ENCODE measurements at places on chromosomes 2 and 18. TPM values are rescaled to one million over a fixed set of nuclear protein-coding genes. Genes with fewer than 3 reads are reported as not detected.

- H3K4me1 ChIP-seq, result peaks cover 80% of the 10 kb centered on the region
- peak; percentile 30 for DNase-seq
- peak overlapping the region; percentile 98 for H3K4me3 ChIP-seq
- no peaks in the 10 kb centered on the region for H3K27me3 ChIP-seq
- H3K36me3 ChIP-seq, result peaks cover 12% of the 10 kb centered on the region
These were observed 1.2 kb downstream of the ANTXR1 start for GRCh38 chr2:69013840-69014821.

DNA sequence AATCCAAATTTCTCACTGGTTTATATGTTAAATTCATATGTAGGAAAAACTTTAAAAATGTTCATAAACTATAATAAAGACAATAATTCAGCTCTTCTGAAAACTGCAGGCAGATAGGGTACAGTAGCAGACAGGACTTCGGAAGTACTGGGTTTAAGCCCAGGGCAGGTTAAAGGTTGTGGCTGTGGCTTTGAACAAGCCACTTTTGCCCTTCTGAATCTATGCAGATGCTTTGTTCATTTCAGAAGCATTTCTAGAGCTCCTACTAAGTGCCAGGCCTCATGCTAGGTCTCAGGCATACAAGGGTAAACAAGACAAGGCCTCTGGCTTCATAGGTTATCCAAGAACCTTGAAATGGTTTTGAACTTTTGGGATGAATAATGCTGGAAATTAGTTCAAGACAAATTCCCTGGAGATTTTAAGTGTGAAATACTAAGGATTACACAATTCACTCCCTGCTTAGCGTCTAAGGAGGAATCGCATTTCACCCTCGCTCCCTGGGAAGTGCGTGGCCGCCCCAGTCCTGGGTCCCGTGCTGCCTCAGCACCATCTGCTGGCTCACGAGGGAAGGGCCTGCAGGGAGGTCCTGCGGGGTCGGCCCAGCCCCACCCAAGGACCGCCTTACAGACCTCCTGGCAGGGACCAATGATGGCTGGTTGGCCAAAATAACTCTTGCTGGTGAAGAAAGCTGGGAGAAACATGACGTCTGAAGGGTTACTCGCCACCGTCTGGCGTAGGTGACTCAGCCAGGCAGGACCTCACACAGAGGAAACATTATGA, 67.7 kb upstream of the L3MBTL4 start:
- no peak overlapping the region for H3K27ac ChIP-seq
- H3K27me3 ChIP-seq, result no peaks in the 10 kb centered on the region
- no peaks in the 10 kb centered on the region for H3K36me3 ChIP-seq
- DNase-seq, result no peak

GRCh38 chr2:61995065-61995464, 89.6 kb downstream of the COMMD1 start:
- DNase-seq, result no peak
- H3K4me1 ChIP-seq, result no peaks in the 10 kb centered on the region
- H3K36me3 ChIP-seq, result no peaks in the 10 kb centered on the region
- no peak overlapping the region for H3K27ac ChIP-seq

GRCh38 chr2:185335879-185336278, 402.7 kb upstream of the FSIP2 start:
- DNase-seq, result no peak
- no peaks in the 10 kb centered on the region for H3K27me3 ChIP-seq
- H3K27ac ChIP-seq, result no peak overlapping the region

DNA sequence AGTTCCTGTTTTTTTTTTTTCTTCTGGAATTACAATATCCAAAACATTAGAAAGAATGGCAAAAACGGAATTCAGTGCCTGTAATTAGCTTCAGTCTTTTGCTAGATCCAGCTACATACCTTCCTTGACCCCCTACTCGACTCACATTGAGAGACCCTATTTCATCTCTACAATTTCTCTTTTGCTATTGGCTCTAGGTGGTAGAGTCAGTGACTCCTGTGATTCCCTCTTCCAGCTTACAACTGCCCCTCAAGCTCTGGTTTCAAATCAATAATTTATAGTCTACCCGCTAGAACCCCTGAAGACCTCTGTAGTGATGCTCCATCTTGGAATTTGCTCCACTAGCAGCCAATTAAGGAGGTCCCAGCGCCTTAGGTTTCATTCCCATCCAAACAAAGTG, 125.8 kb downstream of the TMEFF2 start:
- H3K36me3 ChIP-seq, result no peaks in the 10 kb centered on the region
- H3K27me3 ChIP-seq, result no peaks in the 10 kb centered on the region
- no peak for DNase-seq
- peaks cover 8% of the 10 kb centered on the region for H3K4me1 ChIP-seq
- no peak overlapping the region for H3K27ac ChIP-seq
- no peak overlapping the region for H3K4me3 ChIP-seq

GRCh38 chr2:134438371-134438770, 184.5 kb downstream of the MGAT5 start:
- H3K4me3 ChIP-seq, result no peak overlapping the region
- H3K27me3 ChIP-seq, result no peaks in the 10 kb centered on the region
- DNase-seq, result no peak
- H3K27ac ChIP-seq, result no peak overlapping the region
- H3K36me3 ChIP-seq, result peaks cover 40% of the 10 kb centered on the region
- 0 out of 2 replicates have a peak, but pooled peaks cover 11% of the 10 kb centered on the region for H3K4me1 ChIP-seq

GRCh38 chr2:157363612-157364101, 38.0 kb upstream of the ERMN start:
- no peaks in the 10 kb centered on the region for H3K27me3 ChIP-seq
- H3K4me3 ChIP-seq, result no peak overlapping the region
- H3K36me3 ChIP-seq, result no peaks in the 10 kb centered on the region
- no peaks in the 10 kb centered on the region for H3K4me1 ChIP-seq
- no peak overlapping the region for H3K27ac ChIP-seq

The AKAIN1 gene
- total RNA-seq, result not detected
